ENCODE measurements at places on chromosomes 11 and 22.

DNA sequence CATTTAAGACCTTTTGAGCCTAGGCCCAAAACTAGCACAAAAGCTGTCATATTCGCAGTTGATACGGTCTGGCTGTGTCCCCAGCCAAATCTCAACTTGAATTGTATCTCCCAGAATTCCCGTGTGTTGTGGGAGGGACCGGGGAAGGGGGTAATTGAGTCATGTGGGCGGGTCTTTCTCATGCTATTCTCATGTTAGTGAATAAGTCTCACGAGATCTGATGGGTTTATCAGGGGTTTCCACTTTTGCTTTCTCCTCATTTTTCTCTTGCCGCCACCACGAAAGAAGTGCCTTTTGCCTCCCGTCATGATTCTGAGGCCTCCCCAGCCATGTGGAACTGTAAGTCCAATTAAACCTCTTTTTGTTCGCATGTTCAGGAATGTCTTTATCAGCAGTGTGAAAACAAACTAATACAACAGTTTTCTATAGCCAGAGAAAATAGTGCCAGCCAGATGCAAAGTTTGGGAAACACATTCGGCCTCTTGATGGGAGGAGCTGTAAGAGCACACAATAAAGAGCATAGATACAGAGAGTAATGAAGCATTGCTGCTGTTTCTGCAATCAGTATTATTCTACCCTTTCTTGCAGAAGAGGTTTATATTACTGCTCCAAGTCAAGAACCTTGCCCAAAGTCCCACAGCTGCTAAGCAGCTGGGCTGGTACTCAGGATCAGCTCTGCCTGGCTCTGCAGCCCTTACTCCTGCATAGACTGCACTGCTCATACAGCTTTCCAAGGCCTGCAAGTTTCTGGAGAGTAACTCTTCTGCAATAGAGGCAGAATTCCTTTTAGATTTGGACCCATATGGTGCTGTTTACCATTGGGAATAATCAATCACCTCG lies 2.0 kb upstream of the ZNF195 start:
- DNase-seq, result no peak

- no peak for DNase-seq
These were observed 52.9 kb upstream of the PGR start for GRCh38 chr11:101182467-101182866.

GRCh38 chr22:38243007-38243765 lies 29.6 kb downstream of the TMEM184B start:
- DNase-seq, result peak; percentile 42

- DNase-seq, result peak; percentile 88
These were observed 4.7 kb downstream of the FEN1 start for GRCh38 chr11:61797263-61797944.

DNA sequence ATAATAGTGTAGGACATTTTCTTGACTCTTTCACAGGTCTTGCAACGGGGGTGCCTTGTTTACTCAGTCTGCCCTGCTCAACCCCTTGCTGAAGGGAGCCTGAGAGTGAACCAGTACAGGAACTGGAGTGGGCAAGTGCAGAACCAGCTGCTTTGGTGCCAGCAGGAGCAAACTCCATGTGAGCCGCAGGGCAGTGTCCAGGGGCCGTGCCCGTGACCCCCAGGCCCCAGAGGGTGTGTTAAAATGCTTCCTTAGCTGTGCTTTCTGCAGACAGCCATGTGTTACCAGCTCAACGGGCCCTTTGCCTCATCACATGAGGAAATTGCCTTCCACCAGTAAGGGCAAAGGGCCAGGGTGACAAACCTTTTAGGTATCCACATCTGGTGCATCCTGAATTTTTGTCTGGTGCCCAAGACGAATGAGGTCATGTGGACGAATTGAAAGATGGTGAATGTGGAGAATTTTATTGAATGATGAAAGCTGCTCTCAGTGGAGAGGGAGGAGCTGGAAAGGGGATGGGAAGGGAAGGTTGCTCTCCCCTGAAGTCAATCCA lies 53.6 kb upstream of the OR5D13 start:
- no peak for DNase-seq

DNA sequence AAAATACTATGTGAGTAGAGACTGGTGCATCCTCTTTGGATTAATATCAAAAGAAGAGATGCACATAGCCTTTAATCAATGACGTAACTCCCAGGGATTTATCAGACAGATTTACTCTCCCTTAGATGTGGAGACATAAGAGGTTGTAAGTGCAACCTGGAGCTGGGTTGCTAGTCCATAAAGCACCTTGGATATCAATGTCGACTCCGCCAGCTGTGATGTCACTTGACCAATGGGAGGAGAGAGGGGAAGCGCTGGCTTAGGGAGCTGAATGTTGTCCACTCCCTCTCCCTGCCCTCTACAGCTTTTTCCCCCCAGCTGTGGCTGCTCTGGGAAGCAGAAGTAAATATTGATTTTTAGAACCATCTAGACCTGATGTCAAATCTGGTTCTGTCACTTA lies 28.9 kb upstream of the TMEM86A start:
- no peak for DNase-seq

DNA sequence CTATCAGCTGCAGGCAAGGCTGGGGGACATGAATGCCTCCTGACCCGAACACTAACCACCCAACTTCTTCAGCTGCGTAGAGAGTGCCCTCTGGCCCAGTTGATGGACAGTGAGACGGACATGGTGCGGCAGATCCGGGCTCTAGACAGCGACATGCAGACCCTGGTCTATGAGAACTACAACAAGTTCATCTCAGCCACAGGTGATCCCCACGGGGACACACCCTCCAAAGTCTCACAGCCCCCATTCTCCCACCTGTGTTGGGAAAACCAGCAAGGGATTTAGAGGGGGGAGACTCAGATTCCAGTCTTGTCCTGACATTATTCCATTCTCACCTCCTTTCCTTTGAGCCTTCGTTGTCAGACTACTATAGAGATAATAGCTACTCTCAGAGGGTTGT lies 912 bp downstream of the VPS51 start:
- DNase-seq, result no peak

GRCh38 chr11:72626414-72626936 lies 47.7 kb downstream of the PDE2A start:
- peak; percentile 77 for DNase-seq

DNA sequence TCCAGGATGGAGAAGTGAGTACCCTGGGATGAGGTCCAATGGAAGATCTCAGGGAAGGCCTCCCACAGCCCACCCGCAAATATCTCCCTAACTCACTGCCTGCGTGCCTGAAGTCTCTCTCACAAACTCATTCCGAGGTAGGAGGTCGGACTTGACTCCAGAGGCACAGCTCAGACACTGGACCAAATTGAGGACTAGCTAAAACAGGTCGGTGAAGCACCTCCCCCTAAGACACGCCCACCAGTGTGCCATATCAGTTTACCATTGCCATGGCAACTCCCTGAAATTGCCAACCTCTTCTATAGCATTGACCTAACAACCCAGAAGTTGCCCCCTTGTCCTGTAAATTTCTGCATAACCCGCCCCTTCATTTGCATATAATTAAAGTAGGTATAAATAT lies 17.5 kb downstream of the RPL3 start:
- no peak for DNase-seq

DNA sequence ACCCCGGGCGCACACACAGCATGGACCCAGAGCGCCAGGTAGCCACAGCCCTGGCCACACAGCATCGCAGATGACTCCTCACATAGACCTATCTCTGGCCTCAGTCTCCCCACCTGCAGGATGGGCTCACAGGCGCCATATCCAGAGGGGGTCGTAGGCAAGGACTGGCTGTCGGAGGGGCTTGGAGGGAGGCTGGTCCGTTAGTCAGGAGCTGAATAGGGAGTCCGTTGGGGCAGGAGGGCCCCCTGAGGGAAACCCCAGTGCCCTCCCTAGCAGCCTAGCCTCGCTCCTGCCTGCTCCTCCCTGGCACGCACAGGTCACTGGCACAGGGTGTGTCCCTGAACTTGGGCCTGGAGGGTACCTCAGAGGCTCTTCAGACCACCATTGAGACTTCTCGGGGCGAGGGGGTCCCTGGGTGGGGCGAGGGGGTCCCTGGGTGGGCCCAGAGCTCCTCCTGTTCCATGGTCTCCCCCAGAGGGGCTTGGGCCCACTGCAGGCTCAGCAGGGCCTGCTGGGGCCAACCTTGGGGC lies 2.0 kb downstream of the PLXNB2 start:
- DNase-seq, result peak; percentile 57

- DNase-seq, result no peak
These were observed 16.6 kb upstream of the BDNF start for GRCh38 chr11:27716835-27717234.

DNA sequence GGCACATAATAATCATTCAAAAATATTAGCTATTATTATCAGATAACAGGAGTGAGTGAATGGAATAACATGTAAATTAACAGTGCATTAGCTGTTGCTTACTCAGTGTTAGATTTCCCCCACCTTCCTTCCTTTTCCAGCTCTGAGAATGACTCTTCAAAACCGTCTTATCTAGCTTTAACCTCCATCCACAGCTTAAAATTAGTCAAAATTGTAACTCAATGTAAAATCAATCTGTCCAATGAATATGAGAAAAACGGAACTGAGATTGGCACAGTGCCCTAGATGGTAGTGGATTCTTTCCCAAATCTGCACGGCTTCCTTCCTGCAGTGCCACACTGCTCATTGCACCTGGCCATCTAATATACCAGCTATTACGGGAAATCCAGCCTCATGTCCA lies 156.8 kb upstream of the BDNF start:
- no peak for DNase-seq

- no peak for DNase-seq
These were observed 121.5 kb downstream of the ATXN10 start for GRCh38 chr22:45793161-45793560.

GRCh38 chr11:120735035-120735434 lies 223.5 kb downstream of the GRIK4 start:
- DNase-seq, result no peak

DNA sequence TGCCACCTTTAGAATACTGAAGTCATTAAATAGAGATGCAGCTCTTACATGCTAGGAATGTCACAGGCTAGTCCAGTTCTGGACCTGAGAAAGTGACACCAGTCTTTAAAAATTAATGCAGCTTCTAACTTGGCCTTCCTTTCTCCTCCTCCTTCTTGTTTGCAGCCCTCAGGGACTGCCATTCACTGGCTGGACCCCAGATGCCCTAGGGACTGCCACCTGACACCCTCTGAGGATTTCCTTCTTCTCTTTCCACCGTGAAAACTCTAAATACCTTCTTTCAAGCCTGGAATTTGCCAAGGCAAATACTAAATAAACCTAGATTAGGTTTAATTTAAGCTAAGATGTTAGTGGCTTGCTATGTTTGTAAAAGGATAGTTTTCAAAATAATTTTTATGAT lies 78.4 kb downstream of the MUC15 start:
- DNase-seq, result no peak

DNA sequence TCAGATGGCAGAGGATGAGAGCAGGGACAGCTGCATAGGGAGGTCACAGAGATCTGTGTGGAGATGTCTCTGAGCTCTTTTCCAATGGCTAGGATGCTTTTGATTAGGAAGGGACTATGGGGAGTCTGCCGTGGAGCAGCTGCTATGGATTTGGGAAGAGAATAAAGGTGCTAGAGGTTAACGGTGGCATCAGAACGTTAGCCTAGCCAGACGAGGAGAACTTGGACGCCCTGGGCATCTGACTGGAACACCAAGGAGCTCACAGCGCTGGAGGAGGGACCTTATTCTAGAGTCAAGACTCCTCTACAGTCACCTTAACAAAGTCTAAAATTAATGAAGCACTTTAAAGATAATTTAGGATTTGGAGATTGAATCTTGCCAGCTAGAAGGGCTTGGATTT lies 157.2 kb upstream of the B3GAT1 start:
- DNase-seq, result no peak

- DNase-seq, result peak; percentile 68
These were observed 43.0 kb upstream of the USP47 start for GRCh38 chr11:11798586-11799438.

- DNase-seq, result no peak
These were observed 14.7 kb downstream of the UBTFL1 start for GRCh38 chr11:90100431-90100830.

DNA sequence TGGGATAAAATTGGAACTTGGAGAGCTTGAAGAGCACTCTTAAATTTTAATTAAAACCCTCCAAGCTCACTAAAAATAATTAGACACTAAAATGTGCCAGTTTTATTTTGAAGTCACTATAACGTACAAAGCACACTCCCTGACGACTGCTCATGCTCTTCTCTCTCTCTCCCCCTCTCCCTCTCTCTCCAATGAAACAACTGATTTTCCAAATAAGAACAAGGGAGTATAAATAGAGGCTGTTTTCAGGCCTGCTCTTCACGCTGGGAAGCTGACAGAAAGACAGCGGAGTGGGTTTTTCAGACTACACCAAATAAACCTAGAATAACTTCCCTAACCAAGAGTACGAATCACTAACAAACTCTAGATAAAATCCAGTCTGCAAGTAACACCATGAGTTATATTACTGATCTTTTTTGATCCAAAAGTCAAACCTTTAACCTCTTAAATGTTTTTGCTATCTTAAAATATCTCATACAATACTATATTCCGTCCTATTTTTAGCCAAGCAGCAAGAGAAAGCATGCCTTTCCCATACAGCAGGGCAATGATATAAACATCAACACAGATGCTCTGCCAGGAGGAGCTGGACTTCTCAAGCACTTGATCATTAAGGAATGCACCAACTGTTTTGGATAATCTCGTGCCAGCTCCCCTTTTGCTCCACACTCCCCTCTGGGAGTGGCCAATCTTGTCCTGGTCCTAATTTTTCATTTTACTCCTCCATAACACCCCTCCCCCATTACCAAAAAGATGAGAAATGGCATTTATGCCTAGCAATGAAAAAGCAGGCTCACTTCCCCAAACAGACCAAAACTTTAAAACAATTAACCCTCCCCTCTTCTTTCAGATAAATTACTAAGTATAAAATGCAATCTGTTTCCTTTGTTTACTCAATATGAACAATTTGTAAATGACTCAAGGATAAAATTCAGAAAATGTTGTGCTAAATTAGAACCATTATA lies 116.9 kb downstream of the SOX6 start:
- peak; percentile 92 for DNase-seq

DNA sequence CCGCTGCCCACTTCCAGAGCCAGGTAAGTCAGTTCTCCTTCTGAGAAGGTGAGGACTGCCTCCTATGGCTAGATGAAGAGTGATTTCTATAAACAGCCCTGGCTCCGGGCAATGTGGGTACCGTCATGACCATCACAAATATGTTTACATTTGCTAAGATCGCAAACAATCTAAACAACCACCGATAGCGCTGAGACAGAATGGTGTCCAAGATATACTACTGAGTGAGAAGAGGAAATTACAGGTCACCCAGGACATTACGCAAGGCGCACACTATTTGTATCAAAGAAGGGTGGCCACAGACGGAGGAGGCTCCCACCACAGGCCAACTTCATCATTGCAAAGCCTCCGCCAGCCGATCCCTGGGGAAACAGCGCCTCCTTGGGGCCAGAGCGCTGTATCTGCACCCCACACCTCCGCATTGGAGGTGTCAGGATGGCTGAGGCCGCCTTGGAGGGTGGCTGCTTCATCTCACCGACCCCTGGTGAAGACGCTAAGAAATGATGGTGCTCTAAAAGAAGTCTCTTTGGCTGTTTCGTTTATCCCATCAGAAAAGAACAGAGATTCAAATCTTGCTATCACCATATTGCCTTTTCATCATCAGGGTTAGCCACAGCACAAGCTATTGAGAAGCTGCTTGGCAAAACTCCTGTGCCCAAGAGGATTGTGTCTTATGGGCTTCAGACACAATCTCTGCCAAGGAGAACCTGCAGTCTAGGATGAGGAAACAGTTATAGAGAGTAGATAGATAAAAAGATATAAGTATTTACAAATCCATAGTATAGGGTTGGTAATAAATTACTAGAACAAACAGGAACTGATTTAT lies 12.3 kb upstream of the ASRGL1 start:
- DNase-seq, result peak; percentile 49

All from NCI-H446 (cell line).